ENCODE measurements at places on chromosomes 5 and 9.

GRCh38 chr9:136014924-136015633 is 53.9 kb upstream of the UBAC1 start:
- no peak for DNase-seq

- no peak for DNase-seq
These were observed 100.5 kb downstream of the XRCC4 start for GRCh38 chr5:83177803-83178202.

DNA sequence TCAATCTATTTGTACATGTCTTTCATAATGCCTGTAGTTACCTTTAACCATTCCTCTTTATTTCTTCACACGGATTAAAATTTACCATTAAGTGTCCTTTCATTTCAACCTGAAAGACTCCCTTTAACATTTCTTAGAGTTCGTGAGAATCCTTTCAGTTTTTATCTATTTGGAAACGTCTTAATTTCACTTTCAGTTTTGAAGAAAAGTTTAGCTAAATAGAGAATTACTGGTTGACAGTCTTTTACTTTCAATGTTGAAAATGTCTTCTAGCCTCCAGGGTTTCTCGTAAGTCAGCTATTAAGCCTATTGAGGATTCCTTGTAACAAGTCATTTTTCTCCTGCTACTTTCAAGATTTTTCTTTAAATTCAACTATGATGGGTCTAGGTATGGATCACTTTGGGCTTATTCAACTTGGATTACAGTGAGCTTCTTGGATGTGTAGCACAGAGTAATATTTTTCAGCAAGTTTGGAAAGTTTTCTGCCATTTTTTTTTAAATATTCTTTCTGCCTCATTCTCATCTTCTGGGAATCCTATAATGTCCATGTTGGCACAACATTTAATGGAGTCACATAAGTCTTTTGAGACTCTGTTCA is 48.5 kb downstream of the RFX3 start:
- DNase-seq: no peak

GRCh38 chr9:78011049-78011448 is 20.6 kb downstream of the GNAQ start:
- no peak for DNase-seq

- DNase-seq: no peak
These were observed 219.4 kb downstream of the NFIB start for GRCh38 chr9:14094491-14094890.

DNA sequence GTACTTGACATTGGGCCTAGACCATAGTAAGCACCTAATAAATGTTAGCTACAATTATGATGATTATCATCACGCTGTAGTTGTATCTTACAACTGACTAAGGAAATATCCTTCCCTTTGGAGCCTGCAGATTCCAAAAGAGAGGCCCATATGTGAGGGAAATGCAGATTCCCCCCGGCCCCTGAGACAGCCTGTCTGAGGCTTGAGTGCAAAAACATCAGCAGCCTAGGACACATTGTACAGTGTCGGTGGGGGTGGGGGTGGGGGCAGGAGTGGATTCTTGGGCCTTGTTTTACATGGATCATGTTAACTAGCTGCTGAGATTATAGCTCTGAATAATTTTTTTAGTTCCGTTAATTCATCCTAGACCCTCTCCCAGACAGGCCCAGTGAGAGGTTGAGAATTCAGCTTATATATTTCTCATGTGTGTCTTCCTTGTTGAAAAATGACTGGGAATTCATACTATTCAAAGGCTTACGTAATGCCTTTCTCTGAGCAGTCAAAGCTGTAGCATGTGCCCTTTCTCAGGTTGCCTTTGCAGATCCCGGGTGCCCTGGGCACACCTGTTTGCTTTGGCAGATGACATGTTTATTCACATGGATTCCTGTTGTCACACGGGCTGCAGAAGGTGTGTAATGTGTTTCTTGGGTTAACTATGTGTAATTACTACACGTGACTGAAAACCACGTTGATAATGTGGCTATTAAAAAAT is 262.8 kb downstream of the NR3C1 start:
- DNase-seq: no peak

DNA sequence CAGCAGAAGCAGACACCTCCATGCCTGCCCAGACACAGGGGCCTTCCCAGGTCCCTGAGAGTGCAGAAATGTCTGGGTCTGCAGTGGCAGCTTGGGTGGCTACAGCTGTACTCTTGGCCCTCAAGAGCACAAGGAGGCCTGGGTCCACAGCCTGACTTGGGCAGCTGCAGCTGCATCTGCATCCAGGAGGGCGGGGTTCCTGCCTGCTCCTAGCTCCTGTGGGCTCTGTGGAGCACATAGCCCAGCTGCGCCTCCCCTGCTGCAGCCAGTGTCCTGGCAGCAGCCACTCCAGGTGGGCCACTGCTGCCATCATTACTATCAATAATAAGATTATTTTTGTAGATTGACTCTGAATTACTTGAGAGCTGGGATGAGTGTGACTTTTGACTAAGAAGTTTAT is 162.0 kb upstream of the PTCH1 start:
- no peak for DNase-seq

- DNase-seq: no peak
These were observed 1.1 kb upstream of the DOCK2 start for GRCh38 chr5:169635936-169636335.

DNA sequence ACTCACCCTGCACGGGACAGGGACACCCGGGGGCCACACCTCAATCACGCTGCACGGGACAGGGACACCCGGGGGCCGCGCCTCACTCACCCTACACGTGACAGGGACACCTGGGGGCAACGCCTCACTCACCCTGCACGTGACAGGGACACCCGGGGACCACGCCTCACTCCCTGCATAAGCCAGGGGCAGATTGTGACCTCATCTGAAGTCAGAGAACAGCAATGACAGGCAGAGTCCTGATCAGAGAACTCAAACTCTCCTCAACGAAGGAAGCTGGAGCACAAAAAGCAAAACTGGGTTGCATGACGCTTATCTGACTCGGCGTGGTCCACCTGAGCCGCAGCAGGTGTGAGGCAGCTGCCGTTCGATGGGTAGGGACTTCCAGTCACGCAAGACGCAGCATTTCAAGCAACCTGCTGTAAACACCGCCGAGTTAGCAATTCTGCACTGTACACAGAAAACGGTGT is 3.2 kb downstream of the TERT start:
- DNase-seq: no peak

DNA sequence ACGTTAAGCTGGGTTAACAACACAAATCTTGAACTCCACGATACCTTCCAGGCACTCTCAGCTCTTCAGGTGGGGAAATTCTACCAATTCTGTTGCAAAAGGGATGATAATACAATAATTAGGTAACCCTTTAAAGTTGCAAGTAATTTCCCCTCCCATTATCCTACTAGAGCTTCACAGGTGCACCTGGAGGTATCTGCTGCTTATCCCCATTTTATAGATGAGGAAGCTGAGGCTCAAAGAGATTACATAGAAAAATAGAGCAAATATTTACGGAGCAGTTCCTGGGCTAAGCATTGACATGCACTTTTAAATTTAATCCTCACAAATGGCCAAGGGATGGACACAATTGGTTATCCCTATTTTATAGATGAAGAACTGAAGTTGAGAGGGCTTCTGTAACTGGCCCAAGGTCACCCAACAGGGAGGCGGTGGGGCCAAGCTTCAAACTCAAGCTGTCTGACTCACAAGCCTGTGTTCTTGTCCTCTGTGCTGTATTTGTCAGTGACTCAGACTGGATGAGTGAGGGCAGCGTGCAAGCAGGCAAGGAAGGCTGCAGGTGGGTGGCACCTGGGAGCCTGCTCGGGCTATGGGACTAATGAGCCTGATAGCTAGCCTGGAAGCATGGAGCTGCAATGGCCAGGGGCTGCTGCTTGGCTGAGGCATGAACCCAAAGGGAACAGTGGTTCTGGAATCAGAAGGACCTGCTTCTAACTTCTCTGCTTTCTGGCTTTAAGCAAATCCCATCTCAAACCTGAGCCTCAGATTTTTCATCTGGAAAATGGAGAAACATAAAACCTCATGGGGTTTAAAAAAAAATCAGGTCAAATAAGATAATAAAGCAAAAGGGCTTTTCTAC is 105.5 kb downstream of the PDE6A start:
- DNase-seq: no peak

DNA sequence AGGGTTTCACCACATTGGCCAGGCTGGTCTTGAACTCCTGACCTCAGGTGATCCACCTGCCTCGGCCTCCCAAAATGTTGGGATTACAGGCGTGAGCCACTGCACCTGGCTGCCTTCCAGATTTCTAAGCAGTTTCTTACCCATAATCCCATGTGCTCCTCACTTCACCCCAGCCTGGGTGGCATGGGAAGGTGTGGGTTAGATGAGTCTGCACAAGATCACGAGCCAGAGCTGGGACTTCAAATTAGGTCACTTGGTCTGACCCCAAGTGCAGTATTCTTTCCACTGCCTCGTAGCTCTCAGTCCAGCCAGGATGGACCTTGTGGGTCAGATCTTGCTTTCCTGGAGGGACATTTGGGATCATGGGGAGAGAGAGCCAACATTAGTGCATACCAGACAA is 37.5 kb upstream of the STRBP start:
- DNase-seq: no peak

- no peak for DNase-seq
These were observed 82.1 kb downstream of the RXRA start for GRCh38 chr9:134408389-134408788.

DNA sequence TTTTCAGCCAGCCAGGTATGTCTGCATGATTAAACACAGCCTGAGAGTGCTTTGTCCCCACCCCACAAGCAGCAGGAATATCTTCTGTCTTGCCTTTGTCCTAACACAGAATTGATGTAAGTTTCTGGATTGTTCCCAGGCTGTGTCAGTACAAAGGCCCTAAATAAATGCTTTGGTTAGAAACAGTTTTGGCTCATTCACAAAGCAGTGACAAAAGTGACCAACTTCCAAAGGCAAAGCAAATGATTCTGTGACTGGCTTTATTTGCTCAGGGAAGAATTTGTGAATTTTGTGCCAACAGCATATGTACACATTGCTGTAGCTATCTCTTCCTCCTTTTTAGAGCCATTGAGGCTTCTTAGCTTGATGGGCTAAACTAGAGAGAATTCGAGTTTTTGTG is 133.7 kb downstream of the PLPPR1 start:
- DNase-seq: no peak

DNA sequence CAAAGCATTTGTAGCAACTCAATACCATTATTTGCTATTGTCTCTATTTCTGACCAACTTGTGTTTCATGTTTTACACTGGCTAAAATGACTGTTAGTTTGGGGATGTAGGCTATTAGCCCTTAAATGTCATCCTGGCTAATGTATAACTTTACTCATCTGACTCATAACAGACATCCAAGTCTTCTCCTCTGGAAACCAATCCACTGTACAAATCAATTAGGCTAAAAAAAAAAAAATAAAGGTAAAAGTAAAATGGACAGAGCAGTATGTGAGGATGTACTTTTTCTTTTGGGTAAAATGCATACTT is 20.6 kb downstream of the MEGF9 start:
- no peak for DNase-seq

- DNase-seq: no peak
These were observed 575.8 kb upstream of the CLINT1 start for GRCh38 chr5:158434749-158435148.

- DNase-seq: no peak
These were observed 505 bp downstream of the C5orf34 start for GRCh38 chr5:43514471-43514815.

DNA sequence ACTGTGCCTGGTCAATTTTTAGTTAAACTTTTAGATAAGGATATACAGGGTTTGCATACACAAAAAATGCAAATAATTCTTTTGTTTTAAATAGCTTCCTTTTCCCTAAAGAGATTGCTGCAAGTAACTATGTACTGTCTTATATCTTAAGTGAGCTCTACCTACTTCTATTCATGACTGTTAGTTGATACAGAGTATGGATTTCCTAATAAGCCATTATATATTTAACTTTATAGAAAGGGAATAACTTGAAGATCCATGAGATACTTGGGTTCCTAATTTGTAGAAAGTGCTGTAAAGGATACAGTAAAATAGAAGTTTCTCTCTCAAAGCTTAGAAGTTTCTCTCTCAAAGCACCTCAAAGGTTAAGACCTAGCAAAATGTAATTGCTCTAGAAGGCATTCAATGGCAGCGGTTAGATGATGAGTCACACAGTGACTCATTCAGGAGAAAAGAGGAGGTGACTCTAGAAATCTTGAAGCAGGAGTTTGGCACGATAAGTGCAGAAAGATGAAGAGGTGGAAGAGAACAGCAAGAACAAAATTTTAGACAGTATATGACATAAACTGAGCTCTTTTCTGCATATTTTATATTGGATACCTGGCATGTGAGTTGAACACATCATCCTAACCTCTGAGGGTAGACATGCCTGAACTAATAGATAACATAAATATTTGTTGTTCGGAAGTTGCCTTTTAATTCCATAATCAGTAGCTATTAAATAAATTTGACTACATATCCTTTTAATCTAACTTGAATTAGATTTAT is 5.5 kb upstream of the DNAJC21 start:
- no peak for DNase-seq

- DNase-seq: peak; percentile 85
These were observed at the start of the genes MRPS27 and PTCD2 for GRCh38 chr5:72319976-72320752. TSS of gene MRPS27 (minus strand) at chr5:72320240. CDS start at chr5:72320221, 19 bp downstream. TSS of gene PTCD2 (plus strand) at chr5:72320373. CDS start at chr5:72320383, 10 bp downstream.

- DNase-seq: no peak
These were observed 11.6 kb downstream of the ANKHD1 start for GRCh38 chr5:140413230-140413629.

- no peak for DNase-seq
These were observed 125.9 kb downstream of the PHF2 start for GRCh38 chr9:93702261-93702660.

DNA sequence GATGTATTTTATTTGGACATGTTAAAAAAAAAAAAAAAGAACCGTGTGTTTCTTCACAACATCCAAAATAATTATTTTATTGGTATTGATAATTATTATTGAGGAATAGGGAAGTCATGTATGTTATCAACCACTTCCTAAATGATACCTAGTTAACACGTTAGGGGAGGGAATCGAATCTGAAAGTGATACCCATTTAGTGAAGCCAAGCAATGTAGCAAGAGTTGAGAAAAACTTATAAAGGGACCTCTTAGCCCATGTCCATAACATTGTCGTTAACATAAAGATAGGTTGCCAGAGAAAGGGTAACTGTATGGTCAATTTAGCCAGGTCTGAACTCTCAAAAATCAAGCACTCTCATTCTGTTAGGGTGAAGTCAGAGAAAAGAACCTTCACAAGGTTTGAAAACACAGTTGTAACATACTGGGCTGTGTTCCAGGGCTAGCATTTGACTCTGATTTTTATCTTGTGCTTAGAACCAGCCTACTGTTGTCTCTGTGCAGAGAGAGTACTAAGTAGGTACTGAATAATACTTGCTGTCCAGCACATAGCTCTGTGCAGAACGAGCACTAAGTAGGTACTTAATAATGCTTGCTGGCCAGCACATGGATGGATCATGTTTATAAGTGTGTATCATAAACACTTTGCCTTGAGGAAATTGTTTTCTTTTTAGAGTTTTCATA is 60.4 kb downstream of the GHR start:
- DNase-seq: no peak
